Cardiac muscle cell (in vitro differentiated cells and primary cell): ENCODE measurements at places on chromosomes 4 and X. TPM values are rescaled to one million over a fixed set of nuclear protein-coding genes. Genes with fewer than 3 reads are reported as not detected.
A peak's percentile ranks its signal among the peaks of the same experiment; 100 is the strongest.

GRCh38 chrX:103361798-103362197 lies 5.5 kb downstream of the TCEAL9 start:
- DNase-seq = no peak

- DNase-seq = no peak
Observed at GRCh38 chrX:110132450-110133114, 129.7 kb downstream of the TMEM164 start.

Gene PCSK1N
- total RNA-seq = 7.1 and 8.5 TPM in 2 replicates

Gene TAF1
- total RNA-seq = 16.1 and 43.1 TPM in 2 replicates

DNA sequence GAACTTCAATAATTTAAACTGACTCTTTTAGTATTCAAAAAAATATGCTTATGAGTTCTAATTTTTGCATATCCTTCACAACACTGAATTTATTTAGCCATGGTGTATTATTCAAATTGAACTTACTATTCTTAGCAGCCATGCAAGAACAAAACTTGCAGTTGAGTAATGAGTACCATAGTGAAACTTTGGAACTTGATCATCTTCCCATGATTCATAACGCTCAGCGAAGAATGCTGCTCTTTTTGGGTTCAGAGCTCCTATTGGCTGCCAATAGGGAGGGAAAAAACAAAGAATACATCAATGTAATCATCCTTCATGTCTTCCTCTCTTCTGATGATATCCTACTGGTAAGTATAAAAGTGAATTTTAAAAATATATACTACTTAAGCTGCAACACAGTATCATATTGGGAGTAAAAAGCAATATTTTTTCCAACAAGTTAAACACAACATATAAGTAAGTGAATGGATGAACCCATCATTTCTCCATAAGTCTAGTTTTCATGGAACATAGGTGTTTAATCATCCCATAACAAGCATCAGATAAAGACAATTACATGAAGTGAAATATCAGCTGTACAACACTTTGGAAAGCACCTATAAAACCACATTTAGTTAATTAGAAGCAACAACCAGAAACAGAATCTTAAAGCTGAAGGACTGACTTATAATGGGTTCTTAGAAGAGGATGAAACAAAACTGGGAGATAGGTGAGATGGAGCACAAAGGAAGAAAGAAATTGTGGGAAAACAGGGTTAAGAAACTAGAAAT lies 145.2 kb upstream of the MAB21L2 start:
- no peak for DNase-seq

- DNase-seq = no peak
Observed at GRCh38 chrX:133674726-133675470, 259.6 kb upstream of the GPC4 start.

GRCh38 chrX:131365766-131366165 lies 76.7 kb upstream of the IGSF1 start:
- DNase-seq = no peak

DNA sequence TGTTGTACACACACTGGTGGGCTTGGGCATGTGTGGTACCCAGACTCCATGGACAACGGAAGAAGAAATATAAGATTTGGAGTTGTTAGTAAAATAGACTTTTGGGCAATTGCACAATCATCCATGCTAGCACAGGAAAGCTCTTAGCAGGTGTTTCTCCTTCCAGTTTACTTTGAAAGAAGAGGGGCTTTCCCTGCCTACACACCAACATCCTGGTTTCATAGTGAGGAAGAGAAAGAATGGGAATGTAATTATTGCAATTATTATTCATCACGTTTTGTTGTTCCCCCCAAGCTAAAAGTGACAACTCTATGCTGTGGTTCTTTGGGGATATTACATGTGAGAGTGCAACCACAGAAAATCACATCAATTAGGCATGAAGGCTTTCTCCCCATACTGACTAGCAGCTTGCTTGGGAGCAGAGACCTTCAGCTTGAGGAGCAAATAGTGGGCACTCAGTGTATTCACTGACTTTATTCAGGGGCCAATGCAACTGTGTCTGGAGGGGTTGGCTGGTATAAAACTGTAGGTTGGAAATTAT lies 57.2 kb upstream of the PUDP start:
- DNase-seq = no peak

- DNase-seq = no peak
Observed at GRCh38 chrX:11151799-11152559, 40.8 kb downstream of the HCCS start.

DNA sequence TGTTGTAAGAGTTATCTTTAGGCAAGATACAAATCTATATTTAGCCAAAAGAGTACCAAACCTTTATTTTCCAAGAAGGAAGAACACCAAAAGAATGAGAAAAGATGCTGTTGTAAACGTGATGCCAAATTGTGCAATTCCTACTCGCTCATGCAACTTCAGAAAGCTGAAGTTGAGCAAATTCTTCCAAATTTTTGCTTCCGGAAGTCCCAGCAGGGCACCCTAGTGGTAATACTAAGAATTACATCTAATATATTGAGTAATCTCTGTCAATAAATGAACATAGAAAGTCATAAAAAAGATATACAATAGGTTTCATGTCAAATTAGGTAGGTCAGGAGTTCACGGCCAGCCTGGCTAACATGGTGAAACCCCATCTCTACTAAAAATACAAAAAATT lies 36.0 kb upstream of the SMARCAD1 start:
- DNase-seq = no peak

GRCh38 chr4:157076578-157076947 lies 613 bp downstream of the GLRB start:
- DNase-seq = no peak

Gene PLK4
- total RNA-seq = 4.1 and 13.0 TPM in 2 replicates

DNA sequence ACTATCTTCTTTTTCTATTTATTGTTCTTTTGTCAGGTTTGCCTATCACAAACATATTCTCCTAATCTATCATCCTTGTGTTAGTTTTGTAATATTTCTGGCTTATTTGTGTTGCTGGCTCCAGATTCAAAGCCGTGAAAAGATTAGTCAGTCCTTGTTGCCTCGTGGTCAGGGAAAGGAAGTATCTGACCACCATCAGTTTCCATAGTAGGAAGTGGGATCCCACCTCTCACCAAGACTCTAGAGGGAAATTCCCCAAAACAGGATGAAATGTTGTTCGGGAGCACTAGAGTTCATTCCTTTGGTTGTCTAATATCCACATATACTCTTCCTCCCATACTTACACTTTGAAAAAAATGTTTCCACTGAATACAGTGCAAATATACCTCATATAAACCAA lies 131.0 kb upstream of the HUWE1 start:
- DNase-seq = peak; percentile 2

GRCh38 chr4:63788271-63788670 lies 621.0 kb downstream of the TECRL start:
- DNase-seq = no peak

GRCh38 chr4:40719008-40719623 lies 30.6 kb upstream of the NSUN7 start:
- peak; percentile 68 for DNase-seq

GRCh38 chrX:136647677-136648360 lies at the start of gene CD40LG:
Gene CD40LG, plus strand, starts transcription at chrX:136648158. Its CDS starts 91 bp downstream, at chrX:136648249.
- no peak for DNase-seq

GRCh38 chr4:38752941-38753806 lies 29.6 kb downstream of the TLR10 start:
- peak; percentile 100 for DNase-seq

GRCh38 chr4:98674404-98675173 lies 16.2 kb upstream of the TSPAN5 start:
- DNase-seq = no peak

DNA sequence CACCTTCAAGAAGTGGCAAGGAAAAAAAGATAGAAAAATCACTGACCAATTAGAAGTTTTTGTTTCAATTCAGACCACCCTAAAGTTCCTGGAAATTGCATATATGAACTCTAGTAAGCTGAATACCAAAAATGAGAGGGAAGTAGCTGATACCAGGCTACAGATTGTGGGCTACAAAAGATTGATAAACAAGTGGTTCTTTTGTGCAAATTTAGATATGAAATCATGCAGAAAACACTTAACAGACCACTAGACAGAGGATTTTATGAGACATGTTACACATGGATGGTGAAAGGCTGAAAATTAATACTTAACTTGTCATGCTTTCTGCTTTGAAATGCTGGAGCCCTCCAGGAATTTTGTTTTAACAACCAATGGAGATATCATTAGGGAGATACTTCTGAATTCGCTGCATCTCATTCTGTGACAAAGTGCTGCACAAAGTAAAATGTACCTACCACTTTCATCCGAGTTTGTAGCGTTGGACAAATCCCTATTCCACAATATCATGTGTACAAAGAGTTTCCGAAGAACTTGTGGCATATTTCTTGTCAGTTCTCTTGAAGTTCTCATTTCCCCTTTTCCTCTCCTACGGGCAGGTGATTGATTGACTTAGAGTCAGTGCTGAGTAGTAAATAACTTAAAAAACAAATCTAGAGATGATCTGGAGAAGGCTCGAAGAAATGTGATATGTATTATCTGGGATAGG lies 235.0 kb downstream of the PALLD start:
- no peak for DNase-seq

- DNase-seq = peak; percentile 35
Observed at GRCh38 chrX:15761564-15762191, 23.6 kb downstream of the CA5B start.

Gene DGAT2L6
- not detected in 2 replicates for total RNA-seq

DNA sequence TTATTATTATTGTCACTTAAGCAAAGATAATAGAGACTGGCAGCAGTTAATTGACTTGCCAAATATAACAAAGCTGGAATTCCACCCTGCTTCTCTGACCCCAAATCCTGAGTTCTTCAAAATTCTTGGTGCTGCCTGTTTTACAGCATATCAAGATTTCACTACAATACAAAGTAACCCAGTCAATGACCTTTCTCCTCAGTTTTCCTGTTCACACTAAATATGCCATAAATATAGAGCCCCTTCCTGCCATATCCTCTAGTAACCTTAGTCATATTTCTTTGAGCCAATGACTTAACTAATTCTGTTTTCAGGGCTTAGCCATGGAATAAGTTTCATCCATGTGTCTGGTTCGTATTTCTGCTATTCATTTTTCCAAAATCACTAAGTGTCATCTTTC lies 315.3 kb upstream of the HS3ST1 start:
- no peak for DNase-seq

Gene SSX2
- not detected in 2 replicates for total RNA-seq

Gene QRFPR
- 1.1 and 2.6 TPM in 2 replicates for total RNA-seq

GRCh38 chr4:107996949-107997788 lies 7.5 kb downstream of the HADH start:
- peak; percentile 38 for DNase-seq

DNA sequence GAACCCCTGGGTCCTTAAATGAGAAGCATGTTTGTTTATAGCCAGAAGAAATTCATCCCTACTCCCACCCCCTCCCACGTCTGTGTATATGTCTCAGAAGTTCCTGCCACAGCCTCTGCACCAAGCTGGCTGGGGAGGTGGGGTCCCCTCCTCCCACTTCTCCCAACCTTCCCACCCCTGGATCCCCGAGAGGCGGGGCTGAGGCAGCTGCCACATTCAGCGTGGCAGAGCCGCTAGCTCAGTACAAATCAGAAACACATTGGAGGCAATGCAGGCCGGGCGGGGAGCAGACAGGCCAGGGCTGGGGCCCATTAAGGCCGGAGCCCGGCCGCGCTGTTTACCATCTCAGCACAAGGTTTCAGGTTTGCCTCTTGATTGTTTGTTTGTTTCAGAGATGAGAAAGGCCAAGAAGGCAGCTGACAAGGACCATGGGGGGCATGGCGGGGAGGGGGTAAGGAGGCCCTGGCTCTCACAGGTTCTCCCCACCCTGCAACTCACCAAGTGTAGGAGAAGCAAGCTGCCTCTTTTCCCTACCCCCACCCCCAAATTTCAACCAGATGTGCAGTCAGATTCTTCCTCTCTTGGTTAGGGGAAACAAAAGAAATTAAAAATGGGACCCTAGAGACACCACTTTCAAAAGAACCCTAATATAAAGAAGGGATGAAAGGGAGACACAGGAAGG lies 22.3 kb downstream of the PJA1 start:
- DNase-seq = no peak

Gene TIMM17B
- 127 and 152 TPM in 2 replicates for total RNA-seq

- peak; percentile 20 for DNase-seq
Observed at GRCh38 chr4:144653781-144654545, 8.0 kb downstream of the HHIP start.

GRCh38 chrX:151825925-151826485 lies 86.7 kb upstream of the MAGEA4 start:
- peak; percentile 87 for DNase-seq

DNA sequence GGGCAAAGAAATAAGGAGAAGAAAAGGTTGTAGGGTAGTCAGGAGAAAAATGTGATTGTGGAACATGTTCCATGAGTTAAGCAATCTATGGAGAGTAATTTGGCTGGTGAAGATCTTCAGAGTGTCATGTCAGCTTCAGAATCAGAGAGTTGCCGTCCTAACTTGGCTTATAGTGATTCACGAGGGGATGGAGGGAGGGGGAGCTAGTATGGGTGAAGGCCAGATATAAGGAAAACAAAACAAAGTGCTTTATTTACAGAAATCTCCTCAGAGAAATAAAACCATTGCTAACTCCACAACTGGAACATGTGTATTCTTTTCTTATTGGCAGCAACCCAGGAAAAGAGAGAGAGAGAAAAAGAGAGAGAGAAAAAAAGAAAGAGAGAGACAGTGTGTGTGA lies 256.5 kb upstream of the NRK start:
- no peak for DNase-seq

DNA sequence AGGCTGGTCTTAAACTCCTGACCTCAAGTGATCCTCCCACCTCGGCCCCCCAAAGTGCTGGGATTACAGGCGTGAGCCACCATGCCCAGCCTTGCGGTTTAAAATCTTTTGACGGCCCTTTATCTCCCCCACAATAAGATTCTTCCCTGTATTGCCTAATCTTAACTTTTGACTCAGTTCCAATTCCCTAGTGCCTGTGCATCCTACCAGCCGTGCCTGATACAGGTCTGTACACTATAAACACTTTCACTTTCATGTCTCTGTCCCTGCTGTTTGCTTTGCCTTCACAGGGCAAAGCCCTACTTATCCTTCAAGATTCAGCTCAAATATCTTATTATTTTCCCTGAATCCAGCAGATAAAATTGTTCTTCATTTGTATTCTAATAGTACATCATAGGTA lies 74.6 kb downstream of the WDR44 start:
- DNase-seq = no peak

DNA sequence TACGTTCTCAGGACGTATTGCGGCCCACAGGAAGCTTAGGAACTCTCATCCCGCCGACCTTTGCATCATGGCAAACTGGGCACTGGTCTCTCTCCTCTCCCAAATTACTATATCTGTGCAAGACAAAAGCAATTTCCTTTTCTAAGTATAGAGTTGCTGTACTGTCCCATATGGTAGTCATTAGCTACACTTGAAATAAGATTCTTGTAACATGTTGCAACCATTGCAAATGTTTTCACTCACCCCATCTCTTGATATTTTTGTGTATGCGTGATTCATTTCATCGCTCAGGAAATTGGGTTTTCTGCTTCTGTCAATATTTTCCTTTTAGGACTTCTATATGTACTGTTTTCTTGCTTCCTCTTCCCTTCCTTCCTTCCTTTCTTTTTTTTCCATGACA lies 15.7 kb downstream of the ARMCX6 start:
- DNase-seq = no peak

Gene TMEM192
- total RNA-seq = 5.2 and 7.7 TPM in 2 replicates

- peak; percentile 97 for DNase-seq
Observed at GRCh38 chrX:129931411-129932015, 25.5 kb downstream of the UTP14A start.
